Cerebellar cortex (tissue), 1 donor: ENCODE measurements at places on chromosomes 2 and 18.

- no peak for DNase-seq
Measured at GRCh38 chr18:49279041-49279440, 181.4 kb downstream of the DYM start.

DNA sequence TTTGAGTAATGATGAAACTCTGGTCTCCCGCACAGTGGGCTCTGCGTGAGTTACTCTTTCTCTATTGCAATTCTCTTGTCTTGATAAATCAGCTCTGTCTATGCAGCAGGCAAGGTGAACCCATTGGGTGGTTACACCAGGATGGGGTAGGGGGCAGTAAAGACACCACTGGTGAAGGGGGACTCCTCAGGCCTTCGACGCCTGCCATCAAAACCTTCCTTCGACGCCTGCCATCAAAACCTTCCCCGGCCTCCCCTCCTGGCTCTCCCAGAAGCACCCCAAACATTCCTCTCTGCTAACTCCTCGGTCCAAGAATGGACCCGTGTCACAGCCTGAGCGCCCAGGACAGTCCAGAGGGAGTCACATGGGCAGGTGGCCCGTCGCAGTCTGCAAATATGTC, 4.8 kb upstream of the STARD7 start:
- no peak for DNase-seq

GRCh38 chr2:183532514-183532913, 408.3 kb downstream of the NUP35 start:
- no peak for DNase-seq

- no peak for DNase-seq
Measured at GRCh38 chr18:79587779-79588635, 91.6 kb upstream of the CTDP1 start.

- DNase-seq, result no peak
Measured at GRCh38 chr2:158716121-158716791, 78.9 kb upstream of the DAPL1 start.

DNA sequence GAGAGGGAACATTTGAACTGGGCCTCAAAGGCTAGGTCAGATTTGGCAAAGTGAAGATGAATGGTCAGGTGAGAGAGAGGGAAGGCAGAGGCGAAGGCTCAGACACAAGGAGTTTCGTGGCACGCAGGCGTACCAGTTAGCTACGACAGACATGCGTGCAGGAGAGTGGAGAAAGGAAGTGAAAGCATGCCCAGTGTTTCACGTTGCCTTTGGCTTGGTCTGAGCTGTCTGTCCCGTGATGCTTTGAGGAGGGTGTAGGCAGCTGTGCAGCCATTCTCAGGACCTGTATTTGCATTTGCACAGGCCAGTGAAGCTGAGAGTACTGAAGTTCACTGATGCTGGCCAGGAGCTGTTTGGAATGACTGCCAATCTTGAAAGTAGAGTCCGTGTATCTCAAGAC, 69.5 kb downstream of the HNRNPLL start:
- DNase-seq, result no peak

DNA sequence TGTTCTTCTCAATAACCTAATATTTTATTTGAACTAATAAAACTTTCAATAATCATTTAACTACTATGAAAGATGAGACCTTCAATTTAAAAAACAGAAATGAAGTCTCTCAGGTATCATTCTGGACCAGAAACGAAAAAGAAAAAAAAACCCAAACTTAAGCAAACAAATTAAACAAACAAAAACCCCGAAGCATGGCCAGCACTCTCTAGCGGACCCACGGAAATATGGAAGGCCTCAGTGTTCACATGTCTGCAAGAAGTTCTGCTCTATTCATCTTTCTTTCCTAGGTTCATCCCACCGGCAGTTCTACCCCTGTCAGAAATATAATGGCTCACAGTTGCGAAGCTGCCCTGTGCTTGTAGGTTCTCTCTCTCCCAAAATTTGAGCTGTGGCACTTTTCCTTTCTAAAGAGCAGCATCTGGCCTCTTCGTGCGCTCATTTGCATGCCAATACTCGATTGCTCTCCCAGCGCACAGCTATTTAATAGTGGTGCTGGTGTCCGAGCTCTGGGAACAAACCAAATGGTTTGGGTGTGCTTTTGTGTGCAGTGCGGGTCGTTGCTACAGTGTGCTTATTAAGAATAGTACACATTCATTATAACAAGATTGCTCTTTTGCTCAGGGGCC, 129.0 kb upstream of the ZEB2 start:
- no peak for DNase-seq

DNA sequence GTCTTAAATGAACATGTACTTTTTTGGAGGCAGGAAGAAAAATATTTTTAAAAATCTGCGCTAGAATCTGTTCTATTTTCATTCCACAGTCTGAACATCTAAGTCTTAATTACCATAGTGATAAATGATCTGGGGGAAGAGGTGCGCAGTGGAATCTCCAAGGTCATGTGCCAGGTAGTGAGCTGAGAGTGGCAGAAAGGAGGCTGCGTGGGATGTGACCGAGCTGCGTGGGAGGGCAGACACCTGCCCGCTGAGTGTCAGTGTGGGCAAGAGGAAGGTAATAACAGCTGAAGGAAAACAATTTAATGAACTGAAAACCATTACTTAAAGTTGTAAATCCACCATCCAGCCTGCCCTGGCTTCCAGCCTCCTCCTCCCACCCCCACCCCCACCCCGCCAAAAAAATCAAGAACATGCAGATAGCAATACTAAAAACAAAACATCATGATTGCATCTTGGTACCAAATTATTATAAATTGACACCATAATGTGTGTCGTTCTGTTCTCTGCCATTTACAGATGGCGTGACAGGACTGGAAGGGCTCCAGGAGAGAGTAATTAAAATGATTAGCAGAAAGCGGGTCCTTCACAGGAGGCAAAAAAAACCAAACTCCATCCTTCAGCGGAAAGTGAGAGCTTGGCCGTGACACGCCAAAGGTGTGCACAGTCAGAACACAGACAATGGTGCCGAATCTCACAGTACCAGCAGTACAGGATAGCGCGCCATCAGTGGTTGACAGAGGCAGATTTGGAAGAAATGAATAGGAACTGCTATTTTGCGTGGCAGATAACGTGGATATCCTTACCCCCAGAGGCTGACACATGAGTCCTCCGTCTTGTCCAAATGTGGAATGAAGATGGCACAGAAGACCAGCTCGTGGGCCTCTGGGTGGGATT, 11.4 kb upstream of the DTNB start:
- DNase-seq, result peak; percentile 53

GRCh38 chr2:176385838-176386237, 116.6 kb downstream of the MTX2 start:
- no peak for DNase-seq

- no peak for DNase-seq
Measured at GRCh38 chr2:11579867-11580659, 46.2 kb downstream of the GREB1 start.

DNA sequence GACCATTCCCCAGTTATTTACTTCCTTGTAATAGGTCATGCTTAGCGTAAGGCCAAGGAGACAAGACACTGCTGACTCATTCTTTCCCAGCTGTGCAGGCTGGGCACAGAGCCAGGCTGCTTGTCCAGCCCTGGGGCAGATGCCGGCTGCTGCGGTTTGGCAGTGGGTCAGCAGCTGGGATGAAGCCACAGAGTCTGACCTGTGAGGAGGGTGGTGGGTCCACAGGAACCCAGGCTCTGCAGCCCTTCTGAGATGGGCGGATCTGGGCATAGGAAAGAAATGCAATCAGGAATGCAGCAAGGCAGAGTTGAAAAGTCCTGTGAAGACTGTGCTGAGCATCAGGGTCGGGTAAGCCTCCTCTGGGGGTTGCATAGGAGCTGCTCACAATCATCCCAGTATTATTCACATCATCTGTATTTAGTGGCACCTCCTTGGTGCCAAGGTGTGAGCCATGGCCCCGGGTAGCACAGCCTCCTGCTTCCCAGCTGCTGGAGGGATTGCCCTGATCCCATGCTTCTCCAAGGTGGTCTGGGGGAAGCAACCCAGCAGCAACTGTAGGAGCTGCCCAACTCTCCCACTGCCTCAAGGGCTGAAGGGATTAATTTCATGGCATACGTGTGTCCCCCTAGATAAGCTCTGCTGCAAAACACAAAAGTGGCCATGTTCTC, 139.0 kb downstream of the DDX1 start:
- DNase-seq, result no peak

- no peak for DNase-seq
Measured at GRCh38 chr18:78612801-78613200, 366.8 kb upstream of the SALL3 start.

DNA sequence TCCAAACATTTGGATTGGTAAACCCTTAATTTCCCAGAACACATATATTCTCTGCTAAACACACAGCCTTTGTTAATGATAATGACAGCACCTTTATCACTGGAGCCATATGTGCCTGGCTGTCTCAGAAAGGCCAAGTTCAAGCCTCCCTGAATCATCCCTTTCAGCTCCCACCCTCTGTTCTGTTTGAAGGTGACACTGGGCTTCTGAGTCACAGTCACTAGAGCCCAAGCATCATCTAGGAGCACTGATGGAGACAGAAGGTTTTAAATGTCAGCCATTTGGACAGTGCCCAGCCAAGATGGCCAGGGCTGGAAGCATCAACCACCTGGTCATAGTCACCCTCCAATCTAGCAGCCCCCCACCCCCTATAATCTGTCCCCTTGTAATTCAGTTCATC, 80.6 kb downstream of the NRP2 start:
- peak; percentile 21 for DNase-seq

- DNase-seq, result no peak
Measured at GRCh38 chr2:189613650-189614420, 33.2 kb upstream of the SLC40A1 start.

- no peak for DNase-seq
Measured at GRCh38 chr2:152615177-152615576, 102.1 kb downstream of the PRPF40A start.

- DNase-seq, result no peak
Measured at GRCh38 chr18:74562775-74563174, 28.5 kb downstream of the CNDP1 start.

DNA sequence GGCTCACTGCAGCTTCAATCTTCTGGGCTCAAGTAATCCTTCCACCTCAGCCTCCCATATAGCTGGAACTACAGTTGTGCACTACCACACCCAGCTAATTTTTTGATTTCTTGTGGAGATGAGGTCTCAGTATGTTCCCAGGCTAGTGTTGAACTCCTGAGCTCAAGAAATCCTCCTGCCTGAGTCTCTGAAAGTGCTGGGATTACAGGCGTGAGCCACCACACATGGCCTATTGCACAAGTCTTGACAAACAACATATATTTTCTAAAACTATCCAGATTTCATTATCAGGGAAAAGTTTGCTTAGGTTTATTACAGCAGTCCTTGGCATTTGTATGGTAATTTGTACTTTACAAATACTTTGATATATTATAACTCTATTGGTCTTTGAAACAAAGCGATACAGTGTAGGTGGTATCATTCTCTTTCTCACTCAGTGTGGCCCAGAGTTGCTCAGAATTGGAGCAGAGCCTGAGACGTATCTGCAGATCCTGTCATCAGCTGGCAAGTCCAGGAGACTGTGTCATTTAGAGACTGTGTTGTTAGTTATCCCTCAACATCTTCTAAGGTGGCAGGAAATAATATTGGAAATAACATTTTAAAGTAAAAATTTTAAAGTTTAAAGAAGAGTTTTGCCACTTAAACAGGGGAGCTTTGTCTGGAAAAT, 41.4 kb downstream of the PDK1 start:
- DNase-seq, result no peak

- no peak for DNase-seq
Measured at GRCh38 chr2:232465061-232465460, 9.1 kb downstream of the ALPI start.

- peak; percentile 23 for DNase-seq
Measured at GRCh38 chr2:156890529-156891148, 366.9 kb upstream of the GALNT5 start.

DNA sequence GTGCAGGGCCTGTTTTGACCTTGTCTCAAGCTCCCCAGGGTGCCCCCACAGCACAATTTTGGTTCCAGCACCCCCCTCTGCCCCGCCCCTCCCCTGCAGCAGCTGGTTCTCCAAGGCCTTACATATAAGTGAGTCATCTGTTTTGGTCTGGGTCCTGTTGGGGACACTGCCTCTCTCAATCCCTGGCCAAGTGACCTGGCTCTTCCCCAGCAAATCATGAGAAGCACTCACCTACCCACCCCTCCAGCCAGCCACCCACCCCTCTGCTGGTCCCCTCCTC, 90.5 kb downstream of the INHBB start:
- no peak for DNase-seq
